GDM1 (cell line): ENCODE measurements at places on chromosomes 2 and 18.

- DNase-seq = peak; percentile 47
Observed at GRCh38 chr2:239253264-239253663, 147.6 kb downstream of the HDAC4 start.

DNA sequence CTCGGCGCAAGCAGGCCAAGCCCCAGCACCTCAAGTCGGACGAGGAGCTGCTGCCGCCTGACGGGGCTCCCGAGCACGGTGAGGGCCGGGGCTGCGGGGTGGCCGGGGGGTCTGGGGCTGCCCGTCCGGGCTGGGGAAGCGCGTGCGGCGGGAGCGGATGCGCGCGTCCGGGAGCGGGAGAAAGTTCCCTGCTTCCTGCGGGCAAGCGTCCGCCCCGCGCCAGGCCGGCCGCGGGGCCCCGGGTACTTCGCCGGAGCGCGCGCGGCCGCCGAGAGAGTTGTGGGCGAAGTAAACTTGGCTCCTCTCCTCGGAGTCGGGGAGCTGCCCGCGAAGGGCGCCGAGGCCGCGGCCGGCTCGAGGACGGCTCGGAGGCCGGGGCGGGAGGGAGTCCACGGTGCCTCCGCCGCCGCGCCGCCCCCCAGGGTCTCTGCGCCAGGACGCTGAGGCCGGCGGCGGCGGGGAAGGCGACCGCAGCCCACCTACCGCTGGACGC is 707 bp downstream of the SALL3 start:
- no peak for DNase-seq

DNA sequence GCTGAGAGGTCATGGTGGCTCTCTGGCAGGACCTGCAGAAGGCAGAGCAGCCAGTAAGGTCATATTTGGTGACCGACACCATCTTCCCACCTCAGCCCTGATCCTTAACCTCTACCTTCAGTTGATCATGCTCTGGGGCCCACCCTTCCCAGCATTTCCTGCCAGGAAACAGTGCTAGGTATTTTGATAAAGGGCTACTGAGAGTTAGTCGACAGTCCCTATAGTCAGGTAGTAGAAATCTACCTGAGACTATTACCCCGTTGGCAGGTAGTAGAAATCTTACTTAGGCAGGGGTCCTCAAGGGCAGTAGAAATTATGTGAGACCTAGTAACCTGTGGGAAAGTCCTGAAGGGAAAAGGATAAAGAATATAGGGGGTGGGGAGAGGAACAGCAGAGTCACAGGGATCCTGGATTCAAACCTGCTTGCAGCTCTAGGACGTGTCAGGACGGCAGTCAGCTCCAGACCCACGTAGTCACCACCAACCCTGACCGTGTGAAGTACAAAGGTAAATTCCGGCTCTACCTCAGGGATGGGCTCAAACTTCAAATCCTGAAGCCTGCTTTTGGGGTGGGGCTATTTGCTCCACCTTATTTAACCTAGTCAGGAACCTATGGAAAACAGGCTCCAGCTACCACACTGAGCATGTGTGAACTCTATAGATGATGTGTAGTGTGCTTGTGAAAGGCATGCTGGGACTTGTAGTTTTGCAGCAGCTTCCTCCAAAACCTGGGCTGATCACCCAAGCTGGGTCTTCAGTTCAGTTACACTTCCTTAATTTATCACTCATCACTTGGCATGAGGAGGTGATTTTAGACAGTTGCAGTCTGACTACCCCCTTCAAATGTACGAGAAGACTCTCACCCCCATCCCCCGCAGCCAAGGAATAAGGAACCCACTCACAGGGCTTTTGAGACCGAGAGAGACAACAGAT is at the start of gene DQX1:
TSS of gene DQX1 (minus strand) at position 515 of the 932 bp plus-strand sequence. CDS start at position 13, 502 bp downstream.
- DNase-seq = peak; percentile 35

DNA sequence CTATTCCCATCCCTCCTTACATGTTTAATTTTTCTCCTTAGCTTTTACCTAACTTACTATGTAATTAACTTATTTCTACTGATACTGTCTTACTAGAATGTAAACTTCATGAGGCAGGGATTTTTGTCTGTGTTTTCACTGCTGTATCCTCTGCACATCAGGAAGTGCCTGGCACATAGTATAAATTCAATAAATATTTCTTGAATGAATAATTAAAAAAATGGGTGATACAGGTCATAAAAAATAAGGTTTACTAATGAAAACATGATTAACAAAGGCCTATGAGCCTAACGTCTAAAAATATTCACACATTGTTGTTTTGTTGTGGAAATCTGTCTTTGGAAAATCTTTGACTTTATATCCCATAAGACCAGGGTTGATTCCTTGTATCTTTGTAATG is 4.5 kb downstream of the RBKS start:
- DNase-seq = no peak

- DNase-seq = no peak
Observed at GRCh38 chr18:39752351-39752750, 2186.8 kb upstream of the CELF4 start.

- no peak for DNase-seq
Observed at GRCh38 chr2:219944866-219945265, 317.4 kb downstream of the SLC4A3 start.

- no peak for DNase-seq
Observed at GRCh38 chr18:67109535-67109934, 407.0 kb downstream of the DSEL start.
